Uterus (tissue), 4 donors: ENCODE measurements at places on chromosomes 6 and 20. TPM values are rescaled to one million over a fixed set of nuclear protein-coding genes. Genes with fewer than 3 reads are reported as not detected.

The AFG1L gene
- total RNA-seq, result 9.1 TPM

The RNF39 gene
- total RNA-seq, result not detected

The PRL gene
- total RNA-seq, result not detected

The OGFRL1 gene
- total RNA-seq, result 14.9 TPM

The SH3BGRL2 gene
- total RNA-seq, result 30.1 TPM

The TOP1 gene
- 38.9 TPM for total RNA-seq

The PSMB1 gene
- total RNA-seq, result 129 TPM

The CARMIL1 gene
- 11.8 TPM for total RNA-seq

The C6orf118 gene
- total RNA-seq, result 2.6 TPM

The EFCAB8 gene
- 1.5 TPM for total RNA-seq

The BMP2 gene
- total RNA-seq, result 2.1 TPM

The TBXT gene
- not detected for total RNA-seq
